ENCODE measurements at places on chromosomes 5 and 9.

DNA sequence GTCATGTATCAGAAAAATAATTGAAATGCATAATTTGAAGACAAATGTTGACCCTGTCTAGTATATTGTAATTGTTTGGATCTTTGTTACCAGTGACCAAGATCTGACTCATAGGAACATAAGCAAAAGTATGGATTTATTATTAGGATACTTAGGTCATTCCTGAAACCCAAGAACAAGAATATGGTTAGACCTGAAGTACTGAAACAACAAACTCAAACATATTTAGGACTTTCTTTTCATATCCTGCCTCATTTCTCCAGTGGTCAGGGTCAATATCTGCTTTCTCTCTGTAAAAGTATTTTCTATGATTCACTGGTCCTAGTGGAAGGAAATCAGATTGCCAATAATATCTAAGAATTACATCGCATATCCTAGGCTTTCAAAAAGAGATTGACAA lies 1937.1 kb upstream of the WWC1 start:
- DNase-seq, result no peak

DNA sequence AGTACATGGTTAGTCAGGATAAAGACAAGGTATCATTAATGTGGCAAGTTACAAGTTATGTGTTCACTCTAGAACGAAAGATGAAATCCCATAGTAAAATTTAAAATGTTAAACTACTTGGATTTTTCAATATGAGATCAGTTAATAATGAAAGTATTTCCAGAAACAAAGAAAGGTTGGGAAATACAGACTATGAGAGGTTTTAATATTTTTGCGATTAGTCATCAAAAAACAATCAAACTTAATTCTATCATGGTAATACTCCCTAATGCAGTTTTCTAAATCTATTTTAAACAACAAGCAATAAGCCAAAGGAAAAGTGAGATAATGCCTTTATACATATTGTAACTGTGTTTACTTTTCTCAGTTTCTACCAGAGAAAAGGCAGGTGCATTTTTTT lies 10.6 kb downstream of the CDH12 start:
- DNase-seq, result no peak

- no peak for DNase-seq
Observed at GRCh38 chr5:105931881-105932421, 1738.8 kb downstream of the EFNA5 start.

- no peak for DNase-seq
Observed at GRCh38 chr5:138370537-138370936, 18.1 kb downstream of the KDM3B start.

GRCh38 chr5:173706700-173707099 lies 90.2 kb upstream of the BOD1 start:
- no peak for DNase-seq

DNA sequence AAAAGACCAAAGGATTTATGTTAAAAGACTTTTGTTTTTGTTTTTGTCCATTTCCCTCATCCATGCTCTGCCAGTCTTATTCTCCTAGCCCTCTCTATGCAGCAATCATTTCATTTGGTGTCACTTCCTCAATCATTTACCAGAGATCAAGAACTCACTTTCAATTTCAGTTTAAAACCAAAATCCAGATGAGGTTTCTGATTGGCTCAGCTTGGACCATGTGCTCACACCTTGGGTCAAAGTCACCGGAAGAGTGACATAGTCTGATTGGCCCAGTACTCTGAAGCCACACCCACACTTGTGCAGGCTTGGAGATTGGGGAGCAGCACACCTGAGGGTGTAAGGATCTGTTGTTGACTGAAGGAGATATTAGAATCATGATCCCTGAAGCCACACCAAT lies 79.6 kb downstream of the TLR4 start:
- no peak for DNase-seq

DNA sequence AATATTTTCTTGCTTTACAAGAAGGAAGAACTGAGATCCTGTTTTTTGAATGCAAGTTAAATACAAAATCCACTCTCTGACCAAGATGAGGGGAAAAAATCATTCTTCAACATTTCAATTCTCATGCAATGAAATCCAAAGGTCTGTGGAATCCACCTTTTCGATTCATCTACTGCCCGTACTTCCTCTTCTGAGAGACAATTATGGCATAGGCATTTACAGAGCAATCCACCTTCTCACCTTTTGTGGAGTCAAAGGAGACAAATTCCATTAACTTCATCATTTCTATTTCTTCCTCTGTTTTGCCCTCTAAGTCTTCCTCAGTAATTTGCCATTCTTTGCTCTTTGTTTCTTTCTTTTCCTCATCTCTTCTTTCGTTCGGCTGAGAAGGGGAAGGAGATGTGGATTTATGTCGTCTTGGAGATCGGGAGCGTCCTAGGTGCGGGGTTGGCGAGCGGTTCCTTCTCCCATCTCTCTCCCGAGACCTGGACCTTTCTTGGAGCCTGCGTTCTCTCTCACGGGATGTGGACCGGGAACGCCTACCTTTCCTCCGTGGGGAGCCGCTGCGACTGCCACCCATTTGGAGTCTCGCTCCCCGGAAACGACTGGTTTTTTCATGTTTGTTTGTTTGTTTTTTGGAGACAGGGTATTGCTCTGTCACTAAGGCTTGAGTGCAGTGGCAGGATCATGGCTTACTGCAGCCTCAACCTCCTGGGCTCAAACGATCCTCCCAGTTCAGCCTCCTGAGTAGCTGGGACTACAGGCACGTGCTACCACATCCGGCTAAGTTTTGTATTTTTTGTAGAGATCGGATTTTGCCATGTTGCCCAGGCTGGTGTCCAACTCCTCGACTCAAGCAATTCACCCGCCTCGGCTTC lies 24.3 kb upstream of the AFF4 start:
- DNase-seq, result no peak

GRCh38 chr9:110124439-110124838 lies 83.5 kb downstream of the C9orf152 start:
- DNase-seq, result no peak

DNA sequence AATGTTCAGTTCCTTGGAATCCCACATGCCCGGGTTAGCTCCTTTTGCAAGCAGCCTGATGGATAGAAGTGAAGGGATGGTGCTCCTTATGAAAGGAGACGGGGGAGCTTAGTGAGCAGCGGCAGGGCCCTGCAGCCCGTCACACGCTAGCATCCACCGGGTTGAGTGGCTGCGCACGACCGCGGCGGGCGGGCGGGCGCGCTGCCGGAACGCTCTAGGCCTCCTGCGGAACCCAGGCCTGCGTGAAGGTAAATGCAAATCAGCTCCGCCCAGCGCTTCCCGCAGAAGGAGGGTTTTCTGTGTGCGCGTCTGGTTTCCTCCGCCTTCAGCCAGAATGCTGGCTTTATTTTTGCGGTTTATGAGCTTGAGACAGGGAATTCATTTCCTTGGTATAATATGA lies 19.8 kb downstream of the IL12B start:
- no peak for DNase-seq

GRCh38 chr9:121499427-121500164 lies at the start of gene GGTA1:
GGTA1 (minus strand) TSS chr9:121499844; CDS start chr9:121467922, 31,922 bp downstream.
- no peak for DNase-seq

- no peak for DNase-seq
Observed at GRCh38 chr9:5278486-5278885, 26.0 kb downstream of the RLN2 start.

- no peak for DNase-seq
Observed at GRCh38 chr5:149792540-149793255, 62.6 kb downstream of the PPARGC1B start.

DNA sequence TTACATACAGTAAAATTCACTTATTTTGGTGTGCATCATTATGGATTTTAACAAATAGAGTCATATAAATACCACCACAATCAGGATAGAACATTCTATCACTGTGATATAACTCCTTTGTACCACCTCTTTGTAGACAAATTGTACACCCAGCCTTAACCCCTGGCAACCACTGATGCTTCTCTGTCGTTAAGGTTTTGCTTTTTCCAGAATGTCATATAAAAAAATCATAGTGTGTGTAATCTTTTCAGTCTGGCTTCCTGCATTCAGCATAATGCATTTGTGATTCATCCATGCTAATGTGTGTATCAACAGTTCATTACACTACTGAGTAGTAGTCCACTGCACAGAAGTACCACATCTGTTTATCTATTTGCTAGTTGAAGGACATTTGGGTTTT lies 81.2 kb downstream of the ARSB start:
- no peak for DNase-seq

- DNase-seq, result no peak
Observed at GRCh38 chr5:161846746-161847145, 1.2 kb upstream of the GABRA1 start.

DNA sequence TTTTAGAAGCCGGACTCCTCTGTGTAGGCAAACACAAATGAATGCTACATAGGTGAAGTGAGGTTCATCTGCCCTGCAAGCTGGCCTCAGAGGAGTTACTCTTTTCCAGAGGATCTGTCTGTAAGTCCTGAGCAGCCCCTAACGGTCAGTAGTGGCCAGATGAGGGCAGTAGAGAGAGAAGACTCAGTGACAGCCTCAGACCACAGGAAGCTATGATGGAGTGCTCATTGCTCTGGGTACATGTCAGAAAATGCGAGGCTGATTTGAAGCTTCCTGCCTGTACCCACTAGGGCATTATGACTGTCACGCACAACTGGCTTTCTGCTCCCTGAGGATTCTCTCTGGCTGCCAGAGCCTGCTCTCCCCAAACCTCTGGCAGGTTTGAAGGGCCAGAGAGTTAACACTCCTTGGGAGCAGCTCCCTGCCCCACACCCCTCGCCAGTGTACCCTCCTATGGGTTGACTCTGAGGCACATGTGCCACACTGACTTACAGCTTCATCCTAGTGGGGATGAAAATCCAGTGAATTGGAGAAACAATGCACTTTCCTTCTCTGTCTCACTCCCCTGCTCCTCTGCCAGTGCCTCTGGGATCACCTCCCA lies 141.5 kb downstream of the GABRG2 start:
- DNase-seq, result no peak

- DNase-seq, result no peak
Observed at GRCh38 chr9:122444041-122444733, 33.5 kb downstream of the OR1J1 start.

GRCh38 chr9:75985515-75985914 lies 95.0 kb downstream of the PCSK5 start:
- DNase-seq, result no peak

DNA sequence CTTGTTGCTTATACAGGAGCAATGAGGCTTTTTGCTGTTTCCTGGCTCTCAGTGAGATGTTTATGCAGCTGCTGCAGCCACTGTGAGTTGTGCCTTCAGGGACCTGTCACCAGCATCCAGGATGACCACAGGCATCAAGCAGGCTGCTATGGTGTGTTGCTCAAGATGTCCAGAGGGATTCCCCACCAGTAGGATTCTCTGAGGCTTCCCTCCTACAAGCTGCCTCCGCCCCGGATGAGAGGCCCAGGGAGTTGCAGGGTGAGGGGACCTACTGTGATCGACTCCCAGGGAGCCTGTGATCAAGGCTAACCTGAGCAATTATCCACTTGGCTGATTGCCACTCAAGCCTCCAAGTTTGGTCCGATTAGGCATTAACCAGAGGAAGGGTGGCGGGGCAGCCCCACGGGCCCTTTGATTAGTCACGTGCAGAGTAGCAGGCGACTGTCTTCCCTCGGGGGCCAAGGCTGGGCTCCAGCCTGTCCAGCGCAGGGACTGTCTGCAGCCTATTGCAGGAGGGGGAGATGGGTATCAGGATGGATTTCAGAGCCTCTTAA lies 1.8 kb upstream of the FAT2 start:
- DNase-seq, result no peak

GRCh38 chr5:16589658-16590057 lies 27.1 kb downstream of the RETREG1 start:
- no peak for DNase-seq

- no peak for DNase-seq
Observed at GRCh38 chr5:6365142-6365976, 13.0 kb downstream of the MED10 start.

GRCh38 chr5:80503641-80504040 lies 15.7 kb downstream of the FAM151B start:
- no peak for DNase-seq

GRCh38 chr5:59479086-59479485 lies 414.4 kb downstream of the PDE4D start:
- DNase-seq, result no peak

DNA sequence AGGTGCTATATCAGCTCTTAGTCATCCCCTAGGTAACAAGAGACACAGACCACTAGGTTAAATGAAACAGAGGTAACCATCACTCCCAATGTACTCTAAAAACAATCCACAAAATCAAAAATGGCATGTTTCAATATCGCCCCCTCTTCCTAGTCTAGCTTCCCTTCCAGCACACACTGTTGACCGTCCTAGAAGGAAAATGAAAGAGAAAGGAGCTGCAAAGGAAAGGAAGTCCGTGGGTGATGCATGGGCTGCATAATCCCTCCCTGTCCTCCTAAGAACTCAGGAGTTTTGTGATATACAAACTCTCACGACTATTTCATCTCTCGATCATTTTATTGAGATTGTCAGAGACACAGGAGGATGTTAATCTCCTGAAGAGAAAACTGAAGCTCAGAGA lies 101.6 kb downstream of the RFK start:
- DNase-seq, result no peak

- no peak for DNase-seq
Observed at GRCh38 chr9:117138231-117138630, 276.6 kb downstream of the ASTN2 start.

DNA sequence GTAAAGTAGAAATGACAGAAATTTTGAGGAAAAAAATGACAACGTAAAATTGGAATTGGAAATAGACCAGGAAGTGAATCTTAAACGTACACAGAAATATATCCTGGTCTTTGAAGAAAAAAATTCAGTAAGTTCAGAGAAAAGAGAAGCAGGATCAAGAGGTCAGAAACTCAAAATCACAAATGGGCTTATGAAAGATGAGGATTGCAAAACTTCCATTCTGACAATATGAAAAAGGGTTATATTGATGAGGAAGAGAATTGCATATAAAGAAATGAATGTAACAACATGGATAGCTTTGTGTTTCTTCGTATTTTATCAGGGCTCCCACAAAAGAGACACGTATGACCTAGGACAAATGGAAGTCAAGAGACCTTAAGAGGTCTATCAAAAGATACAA lies 58.1 kb downstream of the OXCT1 start:
- DNase-seq, result no peak

DNA sequence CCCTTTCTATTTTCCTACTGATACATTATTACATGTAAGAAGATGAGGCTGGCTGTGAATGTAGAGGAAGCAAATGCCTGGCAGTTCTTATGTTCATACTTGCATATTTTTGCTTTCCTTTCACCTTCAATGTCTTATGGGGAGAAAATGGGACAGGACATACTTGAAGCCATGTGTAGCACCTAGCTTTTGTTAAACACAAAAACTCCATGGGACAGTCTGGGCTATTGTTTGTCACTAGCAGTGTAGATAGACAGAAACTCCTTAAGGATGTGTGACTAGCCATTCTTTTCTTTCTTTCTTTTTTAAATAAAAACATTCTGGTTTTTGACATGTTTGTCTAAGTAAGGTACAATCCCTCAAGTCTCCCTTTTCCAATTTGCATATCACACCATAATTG lies 122.7 kb downstream of the ARL15 start:
- no peak for DNase-seq

- no peak for DNase-seq
Observed at GRCh38 chr9:84310883-84311282, 29.7 kb downstream of the SLC28A3 start.

DNA sequence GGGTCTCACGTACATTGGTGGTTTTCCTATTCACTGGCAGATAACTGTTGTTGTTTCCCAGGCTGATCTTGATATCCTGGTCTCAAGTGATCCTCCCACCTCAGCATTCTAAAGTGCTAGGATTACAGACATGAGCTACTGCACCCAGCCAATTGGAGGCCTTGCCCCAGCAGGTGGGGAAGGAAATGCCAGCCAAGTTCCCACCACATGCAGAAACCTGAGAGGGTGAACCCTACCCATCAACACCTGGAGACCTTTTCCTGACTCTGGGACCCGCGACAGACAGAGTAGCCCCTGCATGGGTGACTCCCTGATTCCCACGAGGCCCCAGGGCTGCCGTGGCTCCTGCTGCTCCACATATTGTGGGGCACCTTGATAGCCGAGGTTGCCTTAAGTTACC lies 107.7 kb downstream of the GDA start:
- no peak for DNase-seq

Data from stimulated activated CD8-positive, alpha-beta memory T cell treated with anti-CD3 and anti-CD28 coated beads, Interleukin-15, amount 100 ng/mL, for 24 hours (primary cell).